Stimulated activated CD4-positive, alpha-beta T cell treated with anti-CD3 and anti-CD28 coated beads, Interleukin-12 subunit alpha, Interleukin-12 subunit beta, amount 100 ng/mL, for 4 hours (primary cell): ENCODE measurements at places on chromosomes 3 and 15.

DNA sequence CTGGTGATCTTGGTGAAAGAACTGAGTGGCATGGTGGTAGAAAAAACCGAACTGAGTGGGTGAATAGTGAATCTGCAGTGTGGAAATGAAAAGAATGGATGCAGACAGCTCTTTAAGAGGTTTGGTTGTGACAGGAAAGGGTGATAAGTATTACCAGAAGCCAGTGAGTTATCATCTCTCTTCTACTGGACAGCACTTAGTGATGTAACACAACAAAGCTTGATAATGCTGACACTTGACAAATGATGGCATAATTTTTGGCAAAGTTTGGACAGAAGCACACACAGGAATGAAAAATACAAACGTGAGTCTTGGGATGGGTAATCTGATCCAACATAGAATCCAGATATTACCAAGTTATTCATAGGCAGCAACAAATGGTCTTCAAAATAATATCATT, 112.2 kb downstream of the ISL2 start:
- no peak for DNase-seq

GRCh38 chr15:36809380-36809779, 230.0 kb downstream of the CDIN1 start:
- DNase-seq = no peak

DNA sequence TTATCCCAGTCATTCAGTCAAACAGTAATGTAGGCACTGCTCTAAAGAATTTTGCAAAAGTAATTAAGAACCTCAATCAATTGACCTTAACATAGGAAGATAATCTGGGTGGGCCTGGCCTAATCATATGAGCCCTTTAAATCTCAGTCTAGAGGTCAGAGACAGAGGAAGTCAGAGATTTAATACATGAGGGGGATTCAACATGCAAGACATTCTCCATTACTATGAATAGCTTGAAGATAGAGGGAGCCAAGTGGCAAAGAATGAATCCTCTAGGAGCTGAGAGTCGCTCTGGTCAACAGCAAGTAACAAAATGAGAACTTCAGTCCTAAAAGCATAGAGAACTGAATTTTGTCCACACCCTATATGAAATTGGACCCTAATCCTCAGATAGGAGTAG, 39.0 kb upstream of the MBNL1 start:
- no peak for DNase-seq

DNA sequence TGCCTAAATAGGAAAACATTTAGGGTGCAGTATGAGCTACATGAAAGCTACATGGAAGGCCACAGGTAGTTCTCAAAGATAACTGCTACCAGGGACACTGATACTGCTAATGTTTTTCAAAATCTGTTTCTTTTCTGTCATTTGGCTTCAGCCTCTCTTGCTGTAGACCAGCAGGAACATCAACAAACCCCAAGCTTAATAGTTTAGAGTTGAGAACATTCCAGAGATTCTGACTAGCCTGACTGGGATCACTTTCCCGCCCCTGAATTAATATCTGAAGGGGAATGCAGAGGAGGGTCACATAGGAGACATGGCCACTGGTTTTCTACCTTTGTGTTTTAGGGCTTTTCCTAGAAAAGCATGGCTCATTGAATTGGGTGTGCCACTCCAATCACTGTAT, 16.9 kb upstream of the C3orf38 start:
- DNase-seq = no peak

GRCh38 chr3:9253327-9253726, 3.9 kb upstream of the SRGAP3 start:
- DNase-seq = no peak

- no peak for DNase-seq
Observed at GRCh38 chr3:157488144-157488543, 15.1 kb downstream of the VEPH1 start.

- no peak for DNase-seq
Observed at GRCh38 chr3:129836381-129837064, 57.0 kb downstream of the TMCC1 start.

- no peak for DNase-seq
Observed at GRCh38 chr3:120793601-120794000, 51.1 kb downstream of the GTF2E1 start.

GRCh38 chr3:39168156-39168780, 14.9 kb upstream of the CSRNP1 start:
- no peak for DNase-seq

DNA sequence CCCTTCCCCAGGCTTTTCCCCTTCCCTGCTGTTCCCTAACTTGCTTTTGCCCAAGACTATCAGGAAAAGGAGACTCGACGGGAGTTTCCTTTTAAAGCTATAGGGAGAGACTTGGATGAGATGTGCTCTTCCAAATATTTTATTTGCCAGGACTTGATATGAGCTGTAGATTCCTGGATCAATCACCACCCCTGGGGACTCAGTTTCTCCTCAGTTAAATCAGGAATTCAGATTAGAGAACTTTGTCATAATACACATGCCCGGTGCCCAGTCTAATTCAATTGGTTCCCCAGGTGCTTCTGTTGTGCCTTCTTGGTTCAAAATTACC, 46.6 kb downstream of the SMAD6 start:
- no peak for DNase-seq

GRCh38 chr15:29825227-29825626, 3.0 kb upstream of the TJP1 start:
- no peak for DNase-seq

DNA sequence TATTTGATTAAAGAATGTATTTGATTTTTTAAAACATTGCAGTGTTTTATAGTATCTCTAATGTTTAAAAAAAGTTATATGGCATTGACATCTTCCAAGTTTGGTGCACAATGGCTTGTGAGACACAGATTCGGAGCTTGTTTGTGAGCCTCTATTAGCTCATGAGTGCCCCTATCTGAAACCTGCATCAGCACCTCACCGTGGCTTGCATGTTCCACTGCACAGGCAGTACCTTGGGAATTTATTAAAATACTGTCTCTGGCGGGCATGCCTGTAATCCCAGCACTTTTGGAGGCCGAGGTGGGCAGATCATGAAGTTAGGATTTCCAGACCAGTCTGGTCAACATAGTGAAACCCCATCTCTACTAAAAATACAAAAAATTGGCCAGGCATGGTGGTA, 6.8 kb upstream of the RTP2 start:
- no peak for DNase-seq

DNA sequence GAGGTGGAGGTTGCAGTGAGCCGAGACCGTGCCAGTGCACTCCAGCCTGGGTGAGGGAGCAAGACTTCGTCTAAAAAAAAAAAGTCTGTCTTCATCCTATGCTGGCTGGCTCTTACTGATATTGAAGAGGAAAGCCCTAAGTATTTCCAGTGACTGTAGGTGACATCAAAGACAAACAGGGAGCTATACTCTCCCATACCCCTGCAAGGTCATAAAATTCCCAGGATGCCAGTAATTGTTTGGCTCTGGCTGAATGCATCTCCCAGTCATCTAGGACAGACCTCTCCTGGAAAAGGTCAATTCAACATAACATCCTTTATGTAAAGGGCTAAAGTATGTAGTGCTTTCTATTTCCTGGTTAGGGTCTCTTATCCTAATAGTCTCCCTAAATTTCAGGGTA, 8.0 kb downstream of the ZBBX start:
- DNase-seq = no peak

GRCh38 chr3:189908646-189909045, 212.1 kb downstream of the P3H2 start:
- DNase-seq = no peak

DNA sequence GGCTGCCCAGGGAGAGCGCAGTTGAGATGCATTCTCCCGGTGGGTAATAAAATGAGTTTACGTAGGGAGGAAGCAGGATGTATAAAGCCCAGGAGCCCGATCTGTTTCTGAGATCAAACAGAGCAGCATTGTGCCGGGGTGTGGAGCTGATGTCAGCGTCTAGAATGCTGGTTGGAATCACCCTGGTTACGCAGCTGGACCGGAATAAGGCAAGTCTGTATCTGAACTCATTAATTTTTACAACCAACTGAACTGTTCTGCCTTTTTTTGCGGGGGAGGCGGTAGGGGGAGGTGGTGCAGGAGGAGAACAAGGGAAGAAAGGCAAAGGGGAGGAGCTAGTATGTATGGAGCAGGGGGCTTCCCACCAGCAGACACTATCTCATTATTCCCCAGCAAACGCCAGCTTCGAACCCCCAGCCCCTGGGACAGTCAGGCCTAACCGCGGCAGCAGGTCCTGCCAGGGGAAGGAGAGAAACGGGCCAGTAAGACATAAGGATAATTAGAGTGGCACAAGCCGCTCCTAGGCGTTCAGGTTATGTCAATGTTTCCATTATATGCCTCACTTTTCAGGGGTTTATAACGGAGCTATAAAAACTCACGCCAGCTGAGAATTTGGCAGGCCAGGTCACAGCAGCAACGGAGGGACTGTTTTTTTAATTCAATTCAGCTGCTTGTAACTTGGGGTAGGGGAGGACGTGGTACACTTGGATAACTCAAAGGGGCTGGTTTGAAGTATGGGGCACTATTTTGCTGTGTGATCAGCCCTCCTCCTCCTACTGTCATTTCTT, 175.3 kb upstream of the HES1 start:
- no peak for DNase-seq

- no peak for DNase-seq
Observed at GRCh38 chr3:60555686-60556354, 695.4 kb downstream of the FHIT start.

DNA sequence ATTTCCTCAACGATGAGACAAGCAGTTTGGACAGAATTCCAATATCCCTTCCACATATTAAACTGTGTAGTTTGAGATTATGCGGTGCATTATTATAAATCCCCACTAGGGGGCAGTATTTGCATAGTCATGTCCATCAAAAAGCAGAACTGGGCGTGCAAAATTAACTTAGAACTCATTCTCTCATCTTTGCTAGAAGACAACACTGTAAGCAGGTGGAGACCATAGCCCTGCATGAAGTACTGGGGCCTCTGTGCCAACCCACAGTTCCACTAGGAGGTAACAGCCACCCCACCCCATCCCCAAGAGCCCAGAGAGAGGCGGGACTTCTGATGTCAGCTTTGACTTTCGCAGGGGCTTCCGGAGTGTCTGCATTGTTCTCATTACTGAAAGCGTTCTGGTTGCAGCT, 106.6 kb upstream of the TMC3 start:
- no peak for DNase-seq

DNA sequence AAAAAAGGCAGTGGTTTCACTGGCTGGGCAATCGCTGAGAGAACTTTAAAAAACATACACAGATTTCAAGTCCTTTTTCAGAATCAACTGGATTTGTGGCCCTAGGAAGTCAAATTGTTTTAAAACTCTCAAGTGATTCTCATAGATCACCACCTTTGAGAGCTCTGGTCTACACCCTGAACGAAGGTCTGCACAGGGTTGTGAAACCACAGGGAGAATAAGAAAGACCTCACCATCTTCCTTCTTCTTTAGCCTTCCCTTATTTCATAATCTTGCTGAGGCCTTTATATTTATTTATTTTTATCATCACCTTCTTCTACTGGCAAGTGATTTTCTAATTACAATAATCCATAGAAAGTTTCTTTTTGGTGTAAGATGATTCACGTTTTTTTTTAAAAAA, 58.1 kb downstream of the FOXP1 start:
- no peak for DNase-seq

- DNase-seq = no peak
Observed at GRCh38 chr3:58835086-58835485, 168.5 kb upstream of the FAM3D start.

- no peak for DNase-seq
Observed at GRCh38 chr3:24387493-24387892, 107.2 kb downstream of the THRB start.

DNA sequence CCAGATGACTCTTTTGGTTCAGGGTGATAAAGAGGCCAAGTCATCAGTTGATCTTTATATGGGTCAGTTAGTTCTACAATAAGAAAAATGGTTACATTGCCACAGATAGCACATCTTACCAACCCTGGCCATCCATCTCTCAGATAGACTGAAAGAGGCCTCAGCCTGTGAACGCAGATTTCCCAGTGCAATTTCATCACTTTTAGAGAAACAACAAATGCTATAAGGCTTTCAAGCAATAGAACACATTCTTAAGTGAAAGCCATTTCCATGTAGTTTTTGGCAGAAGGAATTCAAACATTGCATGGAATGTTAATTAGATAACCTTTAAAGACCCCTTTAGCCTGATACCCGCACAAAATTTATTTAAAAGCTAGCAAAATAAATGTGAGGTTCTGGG, 200.6 kb upstream of the ZBTB20 start:
- no peak for DNase-seq

DNA sequence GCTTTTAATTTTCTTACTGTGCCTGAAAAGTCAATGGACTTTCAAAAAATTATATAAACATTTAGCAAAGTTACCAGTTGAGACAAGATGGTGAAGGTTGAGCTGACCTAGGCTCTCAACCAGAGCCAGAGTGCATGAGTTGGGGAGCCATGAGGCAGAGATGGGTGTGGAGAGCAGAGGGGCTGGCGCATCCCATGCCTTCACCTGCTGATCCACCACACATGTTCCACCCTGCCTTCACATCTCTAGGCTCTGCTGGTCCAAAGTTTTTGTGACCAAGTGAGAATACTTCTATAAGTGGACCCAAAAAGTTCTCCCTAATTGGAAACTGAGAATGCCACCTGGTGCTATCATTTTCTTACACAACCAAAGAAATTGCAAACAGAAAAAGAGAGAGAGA, 47.3 kb downstream of the CCR3 start:
- DNase-seq = no peak

- no peak for DNase-seq
Observed at GRCh38 chr3:9846931-9847488, 3.2 kb upstream of the RPUSD3 start.

DNA sequence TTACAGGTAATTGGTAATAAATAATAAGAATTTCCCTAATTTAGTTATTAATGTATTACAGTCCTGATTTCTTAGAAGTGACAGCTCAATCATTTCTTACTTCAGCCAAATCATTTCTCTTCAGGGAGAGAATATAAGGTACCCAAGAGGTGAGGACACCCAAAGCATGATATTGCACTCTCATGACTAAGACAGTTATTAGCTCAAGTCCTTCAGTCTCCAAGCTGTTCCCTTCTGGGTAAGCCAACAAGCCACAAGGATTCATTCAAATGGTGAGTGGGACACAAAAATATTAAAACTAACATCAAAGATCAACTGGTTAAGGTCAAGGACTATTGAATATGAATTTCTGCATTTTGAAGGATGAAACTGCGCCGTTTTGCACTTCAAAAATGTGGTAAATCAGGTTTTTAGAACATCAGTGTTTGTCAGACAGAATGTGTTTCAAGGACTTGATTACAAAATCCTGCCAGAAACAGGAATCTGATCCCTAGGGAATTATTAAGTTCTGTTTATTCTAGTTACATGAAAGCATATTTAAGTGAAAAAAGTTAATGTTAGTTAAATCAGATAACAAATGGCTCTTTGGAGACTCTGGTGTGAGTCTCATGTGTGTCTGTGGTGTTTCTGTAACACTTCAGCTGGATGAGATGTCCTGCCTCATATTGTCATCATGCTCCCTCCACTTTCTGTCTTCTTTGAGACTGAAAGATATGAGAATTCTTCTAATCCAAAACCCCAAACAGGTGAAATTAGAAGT, 101.7 kb upstream of the COL8A1 start:
- DNase-seq = no peak

DNA sequence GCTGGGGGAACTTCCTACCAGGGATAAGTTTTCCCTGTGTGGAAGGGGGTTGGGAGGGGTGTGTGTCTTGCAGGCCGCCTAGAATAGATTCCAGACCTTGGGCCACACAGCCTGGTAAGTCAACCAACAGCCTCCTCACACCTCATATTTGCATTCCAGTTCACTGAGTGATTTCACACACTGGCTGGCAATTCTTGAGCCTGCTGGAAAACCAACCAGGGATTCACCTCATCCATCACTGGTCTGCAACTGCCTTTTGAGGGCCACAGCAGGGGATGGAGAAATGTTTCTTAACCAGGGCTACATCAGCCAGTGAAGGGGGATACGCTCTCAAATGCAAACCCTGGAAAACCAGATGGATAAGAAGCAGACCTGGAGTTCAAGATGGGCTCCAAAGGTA, 2.0 kb downstream of the FSTL1 start:
- no peak for DNase-seq
